Stimulated activated CD4-positive, alpha-beta T cell treated with anti-CD3 and anti-CD28 coated beads, Interleukin-1b, Interleukin-23, amount 100 ng/mL, for 1 hour (primary cell): ENCODE measurements at places on chromosomes 6 and 20.

GRCh38 chr20:41334443-41335421, 5.9 kb upstream of the LPIN3 start:
- no peak for DNase-seq

GRCh38 chr20:44532981-44533331, 11.1 kb upstream of the SERINC3 start:
- no peak for DNase-seq

- no peak for DNase-seq
These were observed 138.6 kb downstream of the RPS12 start for GRCh38 chr6:132952986-132953385.

- no peak for DNase-seq
These were observed 173.8 kb downstream of the GMPR start for GRCh38 chr6:16412171-16412570.

DNA sequence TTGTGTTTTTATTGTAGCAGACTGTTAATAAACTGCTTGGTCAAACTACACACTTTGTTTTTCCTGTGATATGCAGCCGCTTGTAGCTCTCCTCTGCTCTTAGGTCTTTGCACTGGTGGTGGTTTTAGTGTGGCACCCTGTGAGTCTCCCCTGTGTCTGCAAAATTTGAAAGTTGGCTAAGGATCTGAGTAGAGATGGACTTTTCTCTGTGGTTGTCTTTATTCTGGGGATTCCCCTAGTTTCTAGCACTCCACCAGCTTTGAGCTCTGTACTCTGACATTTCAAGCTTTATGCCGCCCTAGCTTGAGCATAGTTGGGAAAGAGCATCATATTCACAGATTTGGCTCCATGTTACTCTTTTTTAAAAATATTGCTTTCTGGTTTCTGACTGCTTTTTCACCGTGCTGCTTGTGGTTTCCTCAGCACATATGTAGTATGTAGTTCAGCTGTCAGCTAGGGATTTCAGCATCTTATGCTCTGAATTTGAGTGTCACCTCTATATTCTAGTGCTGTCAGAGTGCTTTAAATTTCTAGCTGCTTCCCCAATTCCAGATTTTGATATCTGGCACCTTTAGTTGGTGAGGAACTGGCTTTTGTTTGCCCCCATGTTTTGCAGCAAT, 25.4 kb downstream of the CDYL start:
- DNase-seq: no peak

- DNase-seq: no peak
These were observed 36.1 kb downstream of the NINL start for GRCh38 chr20:25549172-25549773.

GRCh38 chr20:59322081-59322480, 21.7 kb downstream of the EDN3 start:
- no peak for DNase-seq
